Occipital lobe (tissue), 3 donors: ENCODE measurements at places on chromosomes 16 and 17.

GRCh38 chr17:31431852-31432658 lies 40.6 kb downstream of the RAB11FIP4 start:
- no peak for DNase-seq

- DNase-seq = no peak
Observed at GRCh38 chr17:48143629-48144028, 36.1 kb downstream of the SNX11 start.

DNA sequence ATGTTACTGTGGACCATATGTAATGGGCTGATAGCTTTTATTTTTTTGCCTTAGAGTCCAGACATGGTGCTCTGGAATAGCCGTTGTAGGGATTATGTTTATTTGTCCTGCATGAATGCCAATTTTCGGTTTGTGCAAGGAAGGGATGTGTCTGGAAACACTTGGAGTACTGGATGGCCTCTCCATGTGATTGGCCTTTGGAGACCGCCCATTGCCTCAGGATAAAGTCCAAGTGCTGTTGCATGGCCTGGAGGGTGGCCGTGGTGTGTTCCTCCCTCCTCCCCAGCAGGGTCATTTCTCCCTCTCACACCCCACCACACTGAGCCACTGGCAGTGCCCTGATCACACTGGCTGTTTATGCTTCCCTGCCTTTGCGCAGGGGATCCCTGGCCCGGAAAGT lies 93.9 kb downstream of the MSI2 start:
- no peak for DNase-seq

GRCh38 chr16:2473446-2473926 lies 1.4 kb upstream of the TBC1D24 start:
- no peak for DNase-seq

DNA sequence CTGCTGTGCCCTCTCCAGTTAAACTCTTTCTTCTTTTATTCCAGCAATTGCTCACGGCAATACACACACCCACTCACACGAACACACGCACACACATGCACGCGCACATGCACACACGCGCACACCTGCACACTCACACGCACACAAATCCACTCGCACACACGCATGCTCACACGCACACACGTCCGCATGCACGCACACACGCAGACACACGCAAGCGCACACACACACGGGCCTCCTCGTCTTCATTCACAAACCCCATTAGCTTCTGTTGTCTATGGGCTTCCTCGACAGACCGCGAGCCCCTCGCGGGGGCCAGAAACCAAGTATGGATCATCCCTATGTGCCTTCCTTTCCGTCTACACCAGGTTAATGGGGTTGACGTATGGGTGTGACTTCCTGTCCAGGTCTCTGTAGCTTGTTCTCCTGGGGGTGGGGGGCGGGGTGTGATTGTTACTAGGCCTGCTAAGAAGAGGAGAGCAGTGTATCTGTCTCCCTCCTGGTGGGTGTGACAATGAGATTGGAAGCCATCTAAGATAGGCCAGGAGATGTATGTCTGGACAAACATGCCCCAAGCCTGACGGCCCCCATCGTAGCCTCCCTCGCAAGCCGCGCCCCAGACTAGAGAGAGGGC lies 670 bp upstream of the CTF1 start:
- DNase-seq = no peak

DNA sequence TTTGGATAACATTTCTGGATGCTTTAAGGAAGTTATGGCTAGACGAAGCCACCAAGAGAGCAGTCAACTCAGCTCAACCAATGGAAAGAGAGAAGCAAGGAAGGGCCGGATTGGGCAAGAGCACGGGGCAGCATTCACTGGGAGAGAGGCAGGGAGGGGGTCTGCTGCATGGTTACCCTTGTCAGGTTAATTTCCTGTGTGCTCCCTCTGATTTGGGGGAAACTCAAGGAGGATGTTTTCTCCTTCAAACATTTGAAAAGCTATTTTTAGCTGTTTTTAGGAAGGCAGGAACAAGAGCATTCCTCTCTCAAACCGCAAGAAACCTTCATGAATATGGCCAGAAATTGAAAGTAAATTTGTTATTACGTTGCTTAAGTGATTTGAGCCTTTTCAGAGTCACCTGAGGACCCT lies 118.5 kb upstream of the ZFHX3 start:
- no peak for DNase-seq

GRCh38 chr17:62781831-62782251 lies 26.3 kb downstream of the MARCHF10 start:
- no peak for DNase-seq

DNA sequence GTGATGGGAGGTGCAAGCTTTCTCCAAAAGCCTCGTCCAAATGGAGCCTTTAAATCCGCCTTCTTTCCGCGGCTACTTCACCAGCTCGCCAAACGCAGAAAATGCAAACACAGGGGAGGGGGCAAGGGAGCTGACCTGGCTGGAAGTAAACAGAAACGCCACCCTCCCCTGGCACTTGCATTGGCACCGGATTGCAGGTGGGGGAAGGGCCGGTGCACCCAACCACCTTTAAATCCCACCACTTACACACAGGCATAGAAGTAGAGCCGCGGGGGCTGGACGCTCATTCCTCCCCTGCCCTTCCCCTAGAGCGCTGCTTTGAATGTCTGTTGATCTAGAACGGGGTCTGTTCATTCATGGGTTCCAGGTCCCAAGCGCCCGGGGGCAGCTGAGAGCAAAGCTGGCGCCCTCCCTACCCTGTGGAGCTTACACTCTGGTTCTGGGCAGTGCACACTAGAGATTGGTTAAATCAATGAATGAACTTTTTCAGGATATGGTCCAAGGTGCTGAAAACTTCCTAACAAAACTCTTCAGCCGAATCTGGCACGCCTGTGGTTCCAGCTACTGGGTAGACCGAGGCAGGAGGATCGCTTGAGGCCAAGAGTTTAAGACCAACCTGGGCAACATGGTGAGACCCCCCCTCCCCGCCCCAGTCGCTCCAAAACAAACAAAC lies 920 bp upstream of the ZCCHC14 start:
- no peak for DNase-seq

GRCh38 chr17:28901866-28902818 lies 737 bp downstream of the DHRS13 start:
- DNase-seq = peak; percentile 56

DNA sequence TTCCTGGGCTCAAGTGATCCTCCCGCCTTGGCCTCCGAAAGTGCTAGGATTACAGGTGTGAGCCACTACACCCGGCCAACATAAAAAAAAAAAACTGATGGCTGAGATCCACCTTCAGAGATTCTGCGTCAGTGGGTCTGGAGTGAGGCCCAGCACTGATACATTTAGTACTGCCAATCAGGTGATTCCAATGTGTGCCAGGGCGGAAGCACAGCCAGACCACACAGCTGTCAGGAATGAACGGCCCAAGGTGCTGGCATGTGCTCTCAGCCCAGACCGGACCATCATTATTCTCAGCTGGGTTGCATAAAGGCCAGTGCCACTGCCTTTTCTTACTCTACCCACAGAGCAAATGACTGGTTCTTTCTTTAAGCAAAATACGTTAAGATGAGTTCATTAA lies 1.2 kb upstream of the BCO1 start:
- DNase-seq = peak; percentile 9

DNA sequence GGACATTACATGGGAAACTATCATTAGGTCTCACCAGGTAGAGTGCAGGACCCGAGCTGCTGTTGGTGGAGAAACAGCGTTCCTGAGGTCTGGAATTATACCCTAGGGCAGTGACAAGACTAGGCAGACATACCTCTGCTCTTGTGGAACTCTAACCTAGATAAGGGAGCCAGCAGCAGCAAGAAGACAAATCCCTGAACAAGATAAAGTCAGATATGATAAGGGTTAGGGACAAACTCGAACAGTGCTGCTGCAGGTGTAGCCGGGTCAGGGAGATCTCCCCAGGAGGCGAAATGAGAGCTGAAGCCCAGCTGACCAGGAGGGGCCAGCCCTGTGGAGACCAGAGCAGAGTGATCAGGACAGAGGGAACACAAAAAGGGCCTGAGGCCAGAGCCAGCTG lies 34.7 kb downstream of the ARSG start:
- no peak for DNase-seq

GRCh38 chr17:32626379-32626791 lies 139.6 kb downstream of the CDK5R1 start:
- no peak for DNase-seq

DNA sequence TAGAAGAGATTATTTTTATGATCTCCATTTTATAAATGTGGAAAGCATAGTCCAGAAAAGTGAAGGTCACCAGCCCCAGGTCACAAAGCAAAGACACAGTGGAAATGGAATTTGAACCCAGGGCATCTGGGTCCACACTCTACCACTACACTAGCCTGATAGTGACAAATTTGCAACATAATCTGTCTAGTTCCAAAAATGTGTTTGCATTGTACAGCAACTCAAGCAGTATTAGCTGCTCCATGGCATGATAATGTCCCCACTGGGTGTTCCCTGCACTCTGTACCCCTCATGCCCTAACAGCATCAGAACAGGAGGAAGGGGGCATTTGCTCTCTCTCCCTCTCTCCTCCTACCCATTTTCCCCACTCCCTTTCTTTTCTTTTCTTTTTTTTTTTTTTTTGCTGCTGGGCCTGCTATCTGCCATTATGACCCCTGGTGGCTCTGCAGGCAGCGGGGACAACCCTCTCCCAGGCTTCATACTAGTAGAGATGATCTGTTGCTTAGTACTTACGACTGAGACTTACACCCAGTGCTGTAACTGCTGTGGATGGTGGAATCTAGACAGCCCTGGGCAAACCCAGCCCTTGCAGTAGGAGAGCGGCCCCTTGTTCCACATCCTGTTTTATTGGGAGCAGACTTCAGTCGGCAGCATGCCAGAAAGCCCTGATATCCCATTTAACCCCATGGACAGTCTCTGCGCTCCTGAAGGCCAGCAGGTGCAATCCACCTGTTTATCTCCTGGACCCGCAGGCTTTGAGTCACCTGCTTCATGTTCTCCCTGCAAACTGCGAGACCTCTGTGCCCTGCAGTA lies 306.3 kb downstream of the SOX9 start:
- DNase-seq = no peak

DNA sequence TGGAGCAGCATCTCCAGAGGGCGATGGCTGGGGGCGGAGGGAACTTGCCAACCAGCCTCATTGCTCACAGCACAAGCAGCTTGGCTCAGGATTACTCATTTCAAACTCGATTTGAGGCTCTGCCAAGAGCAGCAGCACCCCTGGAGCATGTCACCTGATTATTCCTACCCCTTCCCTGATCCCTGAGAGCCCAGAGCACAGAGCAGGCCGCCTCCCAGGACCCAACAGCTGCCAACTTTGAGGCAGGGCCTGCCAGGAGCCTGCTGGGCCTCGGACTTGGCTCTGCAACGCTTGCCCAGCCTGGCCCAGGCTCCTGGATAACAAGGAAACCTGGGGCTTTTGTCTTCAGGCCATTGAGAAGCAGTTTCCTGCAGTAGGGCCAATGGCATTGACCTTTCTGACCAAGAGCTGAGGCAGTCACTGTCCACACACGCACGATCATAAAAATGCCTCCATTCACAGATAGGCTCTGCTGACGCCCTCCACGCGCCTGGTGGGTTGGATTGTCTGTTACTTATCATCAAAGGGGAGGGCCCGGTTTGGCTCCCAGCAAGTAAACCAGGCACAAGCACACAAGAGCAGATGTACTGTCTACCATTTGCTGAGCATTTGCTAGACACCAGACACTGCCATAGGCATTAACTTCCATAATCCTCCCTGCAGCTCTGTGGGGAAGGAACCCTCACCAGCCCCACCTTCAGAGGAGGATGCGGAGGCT lies 406.6 kb upstream of the EEF2KMT start:
- DNase-seq = peak; percentile 65

- DNase-seq = no peak
Observed at GRCh38 chr17:69357701-69358100, 30.8 kb upstream of the ABCA5 start.
